ENCODE measurements at places on chromosomes 16 and 17.
A peak's percentile ranks its signal among the peaks of the same experiment; 100 is the strongest.

GRCh38 chr16:66250686-66251431 lies 115.6 kb upstream of the CDH5 start:
- DNase-seq, result no peak

DNA sequence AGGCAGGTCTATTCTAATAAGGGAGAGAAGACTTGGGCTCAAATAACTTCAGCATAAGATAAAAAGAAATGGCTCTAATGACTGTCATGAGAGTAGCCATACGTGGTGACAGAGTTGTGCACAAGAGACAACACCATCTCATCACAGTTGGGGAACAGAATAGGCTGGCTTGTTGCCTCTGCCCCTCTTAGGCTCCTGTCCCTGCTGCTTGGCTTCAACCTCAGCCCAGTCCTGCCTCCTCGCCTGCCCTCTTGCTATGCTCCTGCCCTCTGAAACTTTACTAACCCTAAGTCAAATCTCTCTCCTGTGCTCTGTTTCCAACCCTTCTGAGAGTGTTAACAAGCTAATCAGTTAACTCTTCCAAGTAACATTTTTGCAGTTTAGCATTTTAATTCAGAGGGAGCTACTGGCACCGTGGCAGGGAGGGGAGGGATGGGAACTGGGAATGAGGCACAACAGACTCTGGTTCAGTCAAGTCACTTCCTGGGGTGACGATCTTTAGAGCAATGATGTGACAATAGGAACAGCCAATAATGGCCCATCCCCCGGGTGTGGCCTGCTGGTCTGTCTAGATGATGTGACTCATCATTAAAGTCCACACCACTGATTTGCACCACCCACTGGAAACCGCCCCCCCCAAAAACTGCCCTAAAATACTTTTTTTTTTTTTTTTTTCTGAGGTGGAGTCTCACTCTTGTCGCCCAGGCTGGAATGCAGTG lies 35.5 kb downstream of the DNAH17 start:
- DNase-seq, result peak; percentile 57

DNA sequence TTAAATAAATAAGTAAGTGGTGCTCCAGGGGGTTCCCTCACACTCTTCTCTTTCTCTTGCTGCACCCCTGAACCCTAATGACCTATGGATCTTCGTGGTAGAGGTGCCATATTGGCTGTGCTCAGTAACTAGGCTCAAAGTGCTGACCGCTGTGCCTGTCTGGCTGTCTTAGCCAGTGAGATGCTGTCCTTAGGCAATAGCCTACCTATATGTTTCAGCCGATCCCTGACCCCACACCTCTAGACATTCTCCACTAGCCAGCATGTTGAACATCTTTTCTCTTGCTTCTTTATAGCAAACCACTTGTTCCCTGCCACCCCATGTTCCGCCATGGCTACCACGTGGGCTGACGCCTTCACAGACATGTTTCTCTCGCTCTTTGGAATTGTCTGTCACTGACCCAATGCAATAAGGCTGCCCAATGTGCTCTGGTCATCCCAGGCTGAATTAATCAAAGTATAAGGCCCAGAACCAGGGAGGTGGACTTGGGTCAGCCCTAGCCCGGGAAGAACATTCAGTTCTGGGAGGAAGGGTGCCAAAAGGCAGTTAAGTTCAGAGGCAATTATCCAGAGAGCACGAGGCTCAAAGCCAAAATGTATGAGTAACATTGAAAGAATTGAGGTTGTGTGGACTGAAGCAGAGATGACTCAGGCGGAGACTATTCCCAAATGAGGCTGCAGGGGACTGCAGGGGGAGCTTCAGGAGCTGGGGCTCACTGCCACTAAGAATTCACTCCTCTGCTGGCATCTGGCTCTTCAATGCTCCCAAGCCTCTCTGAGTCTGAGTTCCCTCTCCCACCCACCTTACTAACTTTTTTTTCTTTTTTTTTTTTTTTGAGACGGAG lies 28.7 kb upstream of the TNRC6A start:
- peak; percentile 100 for DNase-seq

GRCh38 chr16:77963185-77964044 lies 58.9 kb upstream of the CLEC3A start:
- no peak for DNase-seq

DNA sequence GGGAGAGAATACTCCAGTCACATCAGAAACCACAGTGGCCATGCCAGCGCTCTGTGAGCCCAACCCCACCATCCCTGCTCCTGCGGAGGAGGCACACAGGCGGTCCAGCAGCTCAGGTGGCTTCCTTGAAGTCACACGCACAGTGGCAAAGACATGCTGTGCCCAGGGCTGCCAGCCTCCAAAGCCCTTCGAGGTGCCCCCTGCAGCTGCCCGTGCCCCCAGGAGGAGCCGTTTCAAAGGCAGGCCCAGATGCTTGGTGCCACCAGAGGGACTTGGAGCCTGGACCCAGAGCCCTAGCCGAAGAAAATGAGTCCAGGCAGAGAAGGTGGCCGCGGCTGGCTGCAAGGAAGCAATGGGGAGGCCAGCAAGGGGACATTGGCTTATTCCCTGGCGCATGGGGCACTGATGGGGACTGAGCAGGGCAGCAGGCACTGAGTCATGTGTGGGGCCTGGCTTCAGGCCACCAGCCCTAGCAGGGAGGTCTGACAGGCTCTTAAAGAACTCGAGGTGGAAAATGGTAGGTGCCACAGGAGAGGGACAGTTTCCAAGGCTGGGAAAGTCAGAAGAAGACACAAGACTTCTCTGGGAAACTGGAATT lies 17.2 kb upstream of the CACNG1 start:
- peak; percentile 21 for DNase-seq

DNA sequence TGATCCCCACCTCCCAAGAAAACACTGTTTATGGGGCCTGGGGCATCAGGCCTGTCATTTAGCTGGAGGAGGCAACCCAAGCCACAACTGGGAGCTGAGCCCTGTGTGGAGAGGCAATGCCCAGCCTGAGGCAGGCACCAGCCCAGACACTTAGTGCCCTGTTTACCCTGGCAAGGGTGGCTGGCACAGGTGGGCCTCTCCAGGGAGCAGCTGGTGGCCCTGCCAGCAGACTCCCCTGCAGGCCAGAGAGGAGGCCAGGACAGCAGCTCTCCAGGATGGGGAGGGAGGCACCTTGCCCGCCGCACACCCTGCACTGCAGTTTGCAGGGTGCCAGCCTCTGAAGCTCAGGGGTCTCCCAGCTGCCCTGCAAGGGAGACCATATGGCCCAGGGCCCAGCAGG lies 9.1 kb upstream of the TMEM92 start:
- no peak for DNase-seq

DNA sequence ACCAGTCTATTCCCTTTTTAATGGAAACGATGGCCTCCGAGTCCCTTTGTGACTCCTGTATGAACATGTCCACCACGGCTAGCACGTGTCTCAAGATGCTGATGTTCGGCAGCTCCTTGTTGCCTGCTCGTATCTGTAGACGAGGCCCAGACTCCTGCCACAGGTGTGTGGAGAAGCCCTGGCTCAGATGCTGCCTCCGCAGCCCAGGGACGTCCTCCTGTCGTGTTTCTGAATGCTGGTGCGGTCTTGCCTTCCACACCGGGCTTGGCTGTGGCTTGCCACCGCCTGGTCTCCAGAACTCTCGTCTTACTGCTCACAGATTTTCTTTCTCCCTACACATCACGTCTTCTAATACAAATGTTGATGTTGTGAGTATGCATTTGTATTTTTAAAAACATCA lies 17.0 kb downstream of the FOXF1 start:
- no peak for DNase-seq

GRCh38 chr16:88526906-88527185 lies 43.4 kb upstream of the ZC3H18 start:
- DNase-seq, result no peak

GRCh38 chr17:9893411-9894012 lies 11.6 kb downstream of the RCVRN start:
- DNase-seq, result peak; percentile 66
